ENCODE measurements at places on chromosomes 12 and 14.
A peak's percentile ranks its signal among the peaks of the same experiment; 100 is the strongest.

- no peak for DNase-seq
These were observed 24.5 kb upstream of the HIGD1C start for GRCh38 chr12:50927766-50928224.

DNA sequence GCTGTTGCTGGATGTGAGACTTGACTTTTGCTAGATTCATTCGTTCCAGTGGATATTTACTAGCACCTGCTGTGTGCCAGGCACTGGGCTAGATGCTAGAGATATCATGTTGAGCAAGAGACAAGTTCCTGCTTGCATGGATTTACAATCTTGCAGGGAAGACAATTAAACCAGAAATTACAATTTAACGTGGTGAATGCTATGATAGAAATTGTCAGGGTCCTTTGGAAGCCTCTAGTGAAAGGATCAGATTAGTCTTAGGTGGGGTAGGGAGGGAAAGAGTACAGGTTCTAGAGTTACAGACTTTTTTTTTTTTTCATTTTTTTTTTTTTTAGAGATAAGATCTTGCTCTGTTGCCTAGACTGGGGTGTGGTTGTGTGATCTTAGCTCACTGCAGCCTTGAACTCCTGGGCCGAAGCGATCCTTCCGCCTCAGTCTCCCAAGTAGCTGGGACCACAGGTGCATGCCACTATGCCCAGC lies 36.7 kb downstream of the SPATS2 start:
- no peak for DNase-seq

GRCh38 chr14:52919971-52920370 lies 30.9 kb downstream of the FERMT2 start:
- DNase-seq: no peak

DNA sequence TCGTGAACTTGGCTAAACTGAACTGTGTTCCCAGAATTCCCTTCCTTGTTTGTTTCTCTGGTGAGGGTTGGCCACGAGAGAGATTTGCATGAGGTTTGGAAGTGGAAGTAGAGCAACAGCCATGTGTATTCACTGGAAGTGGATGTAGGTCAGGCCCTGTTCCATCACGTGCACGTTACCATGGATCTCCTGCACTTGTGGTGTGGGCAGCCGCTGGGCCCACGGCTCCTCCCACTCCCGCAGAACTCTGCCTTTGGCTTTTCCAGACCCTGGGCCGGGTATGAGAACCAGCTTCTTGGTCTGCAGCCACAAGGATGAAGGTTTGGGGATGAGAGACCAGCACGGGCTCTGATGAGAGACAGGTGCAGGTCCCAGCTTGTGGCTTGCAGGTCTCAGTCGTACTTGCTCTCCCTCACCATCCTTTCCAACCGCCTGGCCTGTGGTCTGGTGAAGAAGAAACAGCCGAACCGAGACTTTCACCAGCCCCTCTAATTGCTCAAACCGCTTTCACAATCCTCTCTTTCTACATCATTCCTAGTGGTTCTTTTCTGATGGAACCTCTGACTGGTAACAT lies 94.9 kb downstream of the DUSP16 start:
- DNase-seq: peak; percentile 53

- DNase-seq: no peak
These were observed 32.0 kb upstream of the CCDC60 start for GRCh38 chr12:119302451-119303080.

GRCh38 chr12:10853776-10854175 lies 4.5 kb upstream of the PRR4 start:
- no peak for DNase-seq

GRCh38 chr12:105581420-105581819 lies 250.9 kb downstream of the C12orf75 start:
- no peak for DNase-seq

DNA sequence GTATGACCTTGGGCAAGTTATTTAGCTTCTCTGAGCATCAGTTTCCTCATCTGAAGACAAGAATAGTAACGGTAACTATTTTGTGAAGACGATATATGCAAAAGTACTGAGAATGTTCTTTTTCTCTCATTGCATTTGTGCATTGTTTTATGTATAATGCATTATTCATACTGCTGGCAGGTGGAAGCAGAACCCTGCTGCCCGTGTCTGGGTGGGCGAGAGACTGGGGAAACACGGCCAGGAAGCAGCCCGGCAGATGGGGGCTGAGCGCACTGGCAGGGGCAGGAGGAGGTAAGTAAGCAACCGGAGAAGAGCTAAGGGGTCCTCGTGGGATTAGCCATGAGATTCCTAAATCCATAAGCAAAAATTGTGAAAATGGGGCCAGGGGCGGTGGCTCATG lies 115.8 kb upstream of the MED13L start:
- no peak for DNase-seq

DNA sequence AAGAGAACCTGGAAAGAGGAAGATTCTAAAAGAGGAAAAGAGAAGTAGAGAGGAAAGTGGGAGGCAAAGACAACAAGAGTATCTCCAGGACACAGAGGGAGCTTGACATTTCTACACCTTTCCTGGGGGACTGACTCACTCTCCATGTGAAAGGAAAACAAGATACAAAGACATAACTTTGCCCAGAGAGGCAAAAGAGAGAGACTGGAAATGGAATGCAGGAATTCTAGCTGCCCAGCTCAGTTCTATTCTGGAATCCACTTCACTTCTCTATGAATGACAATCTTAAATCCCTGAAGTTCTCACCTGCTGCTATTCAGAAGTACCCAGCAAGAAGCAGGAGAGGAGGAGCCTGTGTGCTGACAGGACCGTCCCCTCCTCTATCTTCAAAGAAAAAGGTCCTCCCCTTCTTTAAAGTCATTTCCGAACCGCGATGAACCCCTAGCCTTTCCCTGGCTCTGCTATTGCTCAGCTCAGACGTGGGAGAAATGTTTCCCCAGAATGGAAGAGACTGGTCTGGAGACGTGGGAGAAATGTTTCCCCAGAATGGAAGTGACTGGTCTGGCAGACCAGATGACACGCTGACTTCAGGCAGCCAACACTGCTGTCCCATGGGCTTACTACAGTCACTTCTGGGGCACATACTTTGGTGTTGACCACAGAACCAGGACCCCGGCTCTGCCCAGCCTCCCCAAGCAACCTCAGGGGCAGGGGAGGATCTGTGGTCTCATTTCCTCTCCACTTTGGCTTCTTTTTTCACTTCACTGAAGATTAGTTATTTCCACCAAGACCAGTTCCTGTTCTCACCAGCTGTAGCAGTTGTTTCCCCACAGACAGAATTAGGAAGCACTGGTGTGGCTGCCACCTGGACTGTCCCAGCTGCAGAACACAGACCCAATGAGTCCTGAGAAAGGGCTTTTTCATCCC lies 8.3 kb downstream of the FMNL3 start:
- peak; percentile 87 for DNase-seq

DNA sequence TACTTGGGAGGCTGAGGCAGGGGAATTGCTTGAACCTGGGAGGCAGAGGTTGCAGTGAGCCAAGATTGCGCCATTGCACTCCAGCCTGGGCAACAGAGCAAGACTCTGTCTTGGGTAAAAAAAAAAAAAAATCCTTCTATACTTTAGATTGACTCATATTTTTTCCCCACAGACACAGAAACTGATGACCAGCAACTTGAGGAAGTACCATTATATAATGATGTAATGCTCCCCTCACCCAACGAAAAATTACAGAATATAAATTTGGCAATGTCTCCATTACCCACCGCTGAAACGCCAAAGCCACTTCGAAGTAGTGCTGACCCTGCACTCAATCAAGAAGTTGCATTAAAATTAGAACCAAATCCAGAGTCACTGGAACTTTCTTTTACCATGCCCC lies 24.3 kb upstream of the SNAPC1 start:
- DNase-seq: peak; percentile 51

DNA sequence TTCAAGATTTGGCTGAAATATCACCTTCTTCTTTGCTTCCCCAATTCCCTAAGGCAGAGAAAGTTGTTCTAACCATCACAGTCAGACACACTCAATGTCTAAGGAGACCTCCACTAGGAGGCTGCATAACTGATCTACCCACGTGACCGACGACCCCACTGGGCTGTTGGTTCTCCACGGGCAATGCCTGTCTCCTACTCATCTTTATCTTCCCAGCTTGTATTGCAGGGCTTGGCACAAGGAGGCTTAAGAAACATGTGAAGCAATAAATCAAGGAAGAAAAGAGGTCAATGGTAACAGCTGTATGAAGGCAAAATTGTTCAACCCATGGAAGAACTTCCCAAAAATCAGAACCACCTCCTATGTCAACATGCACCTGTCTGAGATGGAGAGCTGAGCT lies 27.1 kb downstream of the NT5DC3 start:
- DNase-seq: no peak

DNA sequence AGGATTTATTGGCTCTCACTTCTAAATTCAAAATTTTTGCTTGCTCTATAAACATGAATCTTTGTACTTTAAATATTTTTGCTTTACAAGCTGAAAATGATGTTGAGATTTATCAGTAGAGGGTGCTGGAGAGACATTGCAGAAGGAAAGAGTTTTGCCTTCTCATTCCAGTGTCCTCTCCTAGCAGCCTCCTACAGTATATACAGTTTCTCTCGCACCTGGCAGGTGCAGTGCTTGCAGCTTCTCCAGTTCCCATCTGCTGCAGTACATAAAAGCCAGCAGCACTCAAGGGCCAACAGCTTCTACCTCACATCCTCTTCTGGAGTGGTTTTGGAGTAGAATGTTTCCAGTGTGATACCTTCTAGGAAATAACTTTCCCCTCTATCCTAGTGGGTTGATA lies 601.8 kb upstream of the ATXN7L3B start:
- DNase-seq: no peak

- no peak for DNase-seq
These were observed at the start of gene IGF1 for GRCh38 chr12:102480406-102480805. Gene IGF1 (minus strand): TSS chr12:102480563. CDS start chr12:102480381, 182 bp downstream.

GRCh38 chr12:52691076-52691840 lies 11.1 kb upstream of the KRT1 start:
- no peak for DNase-seq

DNA sequence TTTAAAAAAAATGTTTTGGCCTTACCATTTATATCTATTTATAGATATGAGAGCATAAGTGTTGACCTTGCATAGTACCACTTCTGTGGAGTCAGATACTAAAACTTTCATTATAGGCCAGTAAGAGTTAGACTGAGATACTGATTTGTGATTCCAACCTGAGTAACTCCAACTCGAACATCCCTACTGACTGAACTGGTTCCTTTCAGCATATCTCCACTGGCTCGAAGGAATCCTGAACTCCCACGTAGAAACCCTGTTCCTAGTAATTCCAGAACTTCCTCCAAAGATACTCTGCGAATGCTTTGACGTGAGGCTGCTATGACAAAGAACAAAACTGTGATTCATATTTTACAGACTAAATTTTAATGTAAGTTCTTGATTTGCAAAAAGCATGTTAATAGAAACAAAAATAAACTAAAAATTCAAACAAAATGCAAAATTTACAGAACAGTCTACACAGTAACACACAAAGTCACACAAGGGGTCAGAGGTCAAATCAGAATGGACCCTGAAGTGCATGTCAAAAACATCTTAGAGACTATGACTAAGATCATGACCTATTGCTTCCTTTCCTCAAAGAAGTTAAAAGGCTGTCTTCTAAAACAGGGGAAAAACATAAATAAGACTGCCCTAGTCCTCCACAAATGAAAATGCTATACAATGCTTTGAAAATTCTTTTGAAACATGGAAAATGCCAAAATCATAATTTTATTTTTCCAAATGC lies 31.5 kb downstream of the HEATR5A start:
- peak; percentile 17 for DNase-seq

GRCh38 chr12:31494455-31494854 lies 96.5 kb downstream of the DENND5B start:
- no peak for DNase-seq

DNA sequence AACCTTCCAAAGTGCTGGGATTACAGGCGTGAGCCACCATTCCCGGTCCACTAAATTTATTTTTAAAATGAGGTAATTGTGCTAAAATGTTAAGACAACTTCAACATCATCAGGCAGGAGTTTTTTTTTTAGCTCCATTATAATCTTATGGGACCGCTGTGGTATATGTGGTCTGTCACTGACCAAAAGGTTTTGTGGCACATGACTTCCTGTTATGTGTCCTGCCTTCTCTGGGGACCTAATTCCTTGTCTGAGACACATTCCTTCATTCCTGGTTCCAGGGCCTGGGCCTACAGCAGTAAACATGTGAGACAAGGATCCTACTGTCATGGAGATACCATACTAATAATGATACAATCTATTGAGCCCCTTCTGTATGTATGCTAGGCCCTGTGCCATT lies 4.9 kb downstream of the TEX52 start:
- no peak for DNase-seq

DNA sequence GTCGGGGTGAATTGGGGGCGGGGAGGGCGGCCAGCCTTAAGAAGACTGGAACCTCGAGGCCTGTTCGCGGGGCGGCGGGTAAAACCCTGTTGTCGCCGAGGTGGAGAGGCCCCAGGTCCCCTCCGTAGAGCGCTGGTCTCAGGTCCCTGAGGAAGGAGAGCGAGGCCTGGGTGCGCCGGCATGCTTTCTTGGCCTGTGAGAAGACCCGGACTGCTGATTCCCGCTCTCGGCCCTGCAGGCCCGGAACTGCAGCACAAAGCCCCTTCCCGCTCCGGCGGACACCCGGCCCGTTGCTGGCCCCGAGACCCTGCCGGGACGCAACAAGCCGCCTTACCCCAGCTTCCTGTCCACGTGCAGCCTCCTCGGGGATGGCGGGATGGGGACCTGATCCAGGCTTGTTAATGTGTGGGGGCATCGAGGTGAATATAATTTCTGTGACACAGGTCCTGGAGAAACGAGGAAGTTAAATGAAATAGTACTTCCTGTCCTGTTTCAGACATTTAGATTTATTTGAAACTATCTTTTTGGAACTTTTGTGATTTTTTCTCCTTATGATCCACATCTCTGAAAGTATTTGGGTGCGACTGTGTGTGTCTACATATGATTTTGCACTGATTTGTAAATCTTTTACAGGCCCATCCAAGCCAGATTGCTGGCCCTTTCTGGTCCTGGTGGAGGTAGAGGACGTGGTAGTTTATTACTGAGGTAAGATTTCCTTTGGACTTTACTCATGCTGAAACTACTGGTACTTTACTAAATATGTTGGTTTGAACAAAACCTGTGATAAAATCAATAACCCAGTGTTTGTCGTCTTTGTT lies 600 bp downstream of the PNN start:
- DNase-seq: peak; percentile 29

DNA sequence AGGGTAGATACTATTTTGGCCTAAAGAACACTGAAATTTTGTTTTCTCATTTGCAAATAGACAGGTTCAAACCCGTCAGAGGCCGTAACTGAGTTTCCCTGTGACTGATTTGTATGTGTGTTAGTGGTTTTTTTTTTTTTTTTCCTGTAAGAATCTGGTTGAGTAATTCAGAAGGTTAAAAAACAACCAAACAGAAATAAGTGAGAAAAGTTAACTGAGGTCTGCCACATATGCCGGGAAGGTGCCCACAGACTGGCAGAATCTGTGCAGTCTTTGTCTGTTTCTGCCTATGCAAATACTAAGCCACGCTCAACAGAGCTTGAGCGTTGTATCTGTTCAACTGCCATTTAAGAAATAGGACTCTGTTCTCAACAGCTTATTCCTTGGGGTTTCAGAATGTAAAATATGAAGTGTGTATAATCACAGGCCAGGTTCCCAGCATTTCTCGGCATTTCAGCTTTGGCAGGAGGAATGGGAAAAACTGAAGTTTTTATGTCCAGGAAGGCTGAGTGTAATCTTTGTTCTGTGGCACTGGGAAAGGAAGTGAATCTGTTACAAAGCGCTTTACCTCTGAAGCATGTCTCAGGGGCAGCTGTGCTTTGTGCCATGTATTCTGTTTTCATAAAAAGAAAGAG lies 181.9 kb downstream of the PRKCH start:
- DNase-seq: no peak

GRCh38 chr12:115382681-115383080 lies 698.7 kb upstream of the TBX3 start:
- DNase-seq: no peak

Data from inflammatory macrophage (primary cell).